NCI-H524 (cell line): ENCODE measurements at places on chromosomes 3 and 15.

DNA sequence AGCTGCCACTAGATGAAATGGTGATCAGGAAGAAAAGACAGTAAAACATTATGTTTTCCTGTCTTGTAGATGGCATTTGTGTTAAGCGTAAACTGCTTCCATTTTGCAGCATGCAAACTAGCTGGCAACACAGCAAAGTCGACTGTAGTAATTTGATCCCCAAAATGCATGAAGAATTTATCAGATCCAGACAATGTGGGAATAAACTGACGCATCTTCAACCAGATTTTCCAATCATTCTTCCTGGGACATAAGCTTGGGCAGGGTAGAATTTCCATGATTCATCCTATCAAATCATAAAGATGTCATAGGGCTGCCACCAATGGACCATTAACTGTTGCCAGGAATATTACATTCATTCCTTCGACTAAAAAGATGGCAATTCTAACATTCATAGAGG, 260.3 kb downstream of the ERC2 start:
- no peak for DNase-seq

- no peak for DNase-seq
Measured at GRCh38 chr15:87827131-87827530, 429.4 kb downstream of the NTRK3 start.

- DNase-seq: no peak
Measured at GRCh38 chr3:13268961-13269441, 151.1 kb downstream of the NUP210 start.

DNA sequence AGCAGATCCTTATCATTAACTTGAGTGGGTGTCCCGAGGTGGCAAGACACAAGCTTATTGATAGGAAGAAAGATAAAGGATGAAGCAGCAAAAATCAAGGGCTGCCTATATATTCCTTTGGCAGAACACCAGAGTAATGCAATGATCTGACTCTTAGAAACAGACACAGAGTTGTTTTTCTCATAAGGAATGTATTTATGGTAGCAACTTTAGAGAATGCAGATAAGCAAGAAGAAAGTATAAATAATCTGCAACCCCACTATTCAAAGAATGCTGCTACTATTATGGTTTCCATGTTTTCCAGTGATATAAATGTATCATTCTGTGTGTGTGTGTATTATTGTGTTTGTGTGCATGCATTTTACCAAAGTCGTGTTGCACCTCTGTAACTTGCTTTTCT, 208.3 kb downstream of the THSD4 start:
- DNase-seq: no peak

DNA sequence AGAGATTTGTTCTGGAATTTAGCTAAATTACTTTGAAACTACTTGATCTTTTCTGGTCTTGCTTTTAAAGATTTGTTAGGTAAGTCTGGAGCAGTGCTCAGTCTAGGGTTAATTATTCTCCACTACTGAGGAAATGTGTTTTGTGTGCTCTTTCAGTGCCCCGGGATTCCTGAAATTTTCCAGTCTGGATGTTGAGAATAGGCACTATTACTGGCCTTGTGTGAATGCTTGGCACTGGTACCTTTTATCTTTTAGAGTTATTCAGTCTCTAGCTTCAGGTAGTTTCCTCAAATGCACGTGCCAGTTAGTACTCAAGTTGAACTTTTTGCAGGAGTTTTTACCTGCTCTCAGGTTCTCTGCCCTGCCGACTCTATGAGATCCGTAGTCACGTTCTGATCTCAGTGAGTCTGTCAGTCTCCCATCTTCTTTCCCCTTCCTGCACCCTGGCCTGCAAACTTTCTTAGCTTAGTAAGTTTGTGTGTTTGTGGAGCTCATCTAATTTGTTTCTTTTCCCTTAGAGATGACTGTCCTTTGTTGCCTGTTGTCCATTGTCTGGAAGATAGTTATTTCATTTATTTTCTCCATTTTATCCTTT, 39.5 kb downstream of the TCF12 start:
- DNase-seq: no peak

DNA sequence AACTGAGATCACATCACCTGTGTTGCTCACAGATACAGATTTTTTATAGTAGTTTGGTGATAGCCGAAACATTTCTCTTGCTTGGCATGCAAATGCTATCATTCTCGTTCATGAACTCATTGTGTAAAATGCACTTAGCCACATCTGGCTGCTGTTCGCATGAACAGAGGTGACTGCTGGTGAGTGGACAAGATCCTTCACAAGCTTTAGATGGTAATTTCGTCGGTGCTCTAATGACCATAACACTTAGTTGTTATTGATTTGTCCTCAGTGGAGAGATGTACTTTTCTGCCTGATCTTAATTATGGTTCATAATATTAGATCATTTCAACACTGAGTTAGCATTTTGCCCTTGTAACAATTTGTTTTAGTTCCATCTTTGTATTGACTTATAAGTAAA, 13.8 kb downstream of the LRRN1 start:
- no peak for DNase-seq

GRCh38 chr15:48449734-48450133, 118.5 kb downstream of the DUT start:
- DNase-seq: no peak

- no peak for DNase-seq
Measured at GRCh38 chr3:61846488-61846887, 285.1 kb downstream of the PTPRG start.

DNA sequence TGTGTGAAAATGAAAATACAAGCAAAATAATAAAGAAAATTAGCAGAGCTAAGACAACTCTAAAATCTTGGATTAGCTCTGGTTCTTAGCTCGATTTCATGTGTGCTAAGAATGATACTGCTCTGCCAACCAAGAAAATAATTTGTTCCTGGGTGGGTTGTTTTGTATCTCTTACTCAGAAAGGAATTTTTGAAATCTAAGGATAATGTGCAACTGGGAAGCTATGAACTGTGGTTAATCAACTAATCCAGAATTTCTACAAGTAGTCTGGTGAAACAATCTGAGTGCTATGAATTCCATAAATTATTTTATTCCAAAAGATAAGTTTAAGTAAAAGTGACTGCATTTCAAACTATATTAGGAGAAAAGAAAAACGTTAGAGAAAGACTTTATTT, 92.0 kb downstream of the TFDP2 start:
- no peak for DNase-seq

- no peak for DNase-seq
Measured at GRCh38 chr15:90761629-90762028, 44.5 kb downstream of the BLM start.

DNA sequence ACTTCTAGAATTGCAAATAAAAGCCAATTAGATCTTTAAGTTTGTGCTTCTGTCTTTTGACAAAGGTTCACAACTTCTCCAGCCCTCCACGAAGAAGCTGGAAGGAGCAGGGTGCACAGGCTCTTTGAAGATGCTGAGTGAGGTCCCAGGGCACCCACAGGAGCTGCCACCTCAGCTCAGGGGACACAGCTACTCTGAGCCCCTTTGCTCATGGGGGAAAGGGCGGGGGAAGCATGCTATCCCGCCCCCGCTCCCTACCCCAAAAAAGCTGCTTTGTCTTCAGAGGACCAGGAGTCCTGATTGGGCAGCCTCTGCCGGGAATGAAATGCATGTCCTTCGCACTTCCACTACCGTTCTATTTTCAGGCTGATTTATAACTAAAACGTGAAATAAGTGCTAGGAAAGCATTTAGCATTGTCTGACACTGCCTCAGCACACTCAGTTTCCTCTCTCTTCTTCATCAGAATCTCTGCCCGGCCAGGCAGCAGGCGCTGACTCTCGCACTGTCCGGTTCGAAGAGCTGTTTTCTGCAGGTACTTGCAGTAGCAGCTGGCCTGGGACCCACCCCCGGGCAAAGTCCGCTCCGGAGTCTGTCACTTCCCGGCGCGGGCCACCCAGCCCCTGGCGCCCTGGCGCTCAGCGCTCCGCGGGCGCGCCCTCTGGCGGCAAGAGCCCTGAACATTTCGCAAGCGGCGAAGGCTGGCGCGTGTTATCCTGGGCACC, 45.5 kb upstream of the KLHL25 start:
- peak; percentile 90 for DNase-seq

GRCh38 chr3:16884748-16885592, at the start of gene PLCL2:
PLCL2 (plus strand) TSS chr3:16884955; CDS start chr3:16885040, 85 bp downstream.
- DNase-seq: peak; percentile 33

GRCh38 chr15:42010434-42010833, 10.4 kb downstream of the PLA2G4E start:
- DNase-seq: no peak

DNA sequence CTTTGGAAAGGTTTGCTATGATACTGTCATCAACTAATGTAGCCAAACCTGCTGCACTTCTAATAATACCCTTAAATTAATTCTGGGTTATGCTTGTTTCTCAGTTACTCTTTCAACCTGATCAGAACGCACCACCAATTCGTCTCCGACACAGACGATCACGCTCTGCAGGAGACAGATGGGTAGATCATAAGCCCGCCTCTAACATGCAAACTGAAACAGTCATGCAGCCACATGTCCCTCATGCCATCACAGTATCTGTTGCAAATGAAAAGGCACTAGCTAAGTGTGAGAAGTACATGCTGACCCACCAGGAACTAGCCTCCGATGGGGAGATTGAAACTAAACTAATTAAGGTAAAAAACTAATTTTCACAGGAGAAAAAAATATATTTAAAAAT, 7.9 kb upstream of the RPLP1 start:
- DNase-seq: no peak
